GM10248 (cell line): ENCODE measurements at places on chromosomes 5 and 9.

GRCh38 chr5:10339958-10340357 is 13.5 kb upstream of the MARCHF6 start:
- no peak for DNase-seq

DNA sequence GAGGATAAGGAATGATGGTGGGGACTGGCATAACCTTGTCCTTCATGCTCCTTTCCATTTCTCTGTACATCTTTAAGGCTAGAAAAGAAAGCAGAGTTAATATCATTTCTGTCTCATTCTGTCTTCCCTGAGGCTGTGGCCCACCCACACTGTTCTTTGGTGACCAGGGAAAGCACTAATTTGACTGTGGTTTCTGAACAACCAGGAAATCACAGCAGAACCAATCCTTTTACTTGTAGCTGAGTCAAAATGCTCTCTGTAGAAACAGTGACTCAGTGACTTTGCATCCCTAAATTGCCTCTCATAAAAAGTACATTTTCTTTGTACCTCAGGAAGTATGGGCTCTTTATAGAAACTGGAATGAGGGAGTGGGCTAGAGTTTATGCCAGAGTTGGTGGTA is 28.1 kb downstream of the IL33 start:
- DNase-seq, result peak; percentile 53

GRCh38 chr5:75566710-75567309 is 44.4 kb upstream of the ANKDD1B start:
- DNase-seq, result peak; percentile 61

GRCh38 chr9:68949271-68950000 is 64.5 kb downstream of the PRKACG start:
- DNase-seq, result no peak

DNA sequence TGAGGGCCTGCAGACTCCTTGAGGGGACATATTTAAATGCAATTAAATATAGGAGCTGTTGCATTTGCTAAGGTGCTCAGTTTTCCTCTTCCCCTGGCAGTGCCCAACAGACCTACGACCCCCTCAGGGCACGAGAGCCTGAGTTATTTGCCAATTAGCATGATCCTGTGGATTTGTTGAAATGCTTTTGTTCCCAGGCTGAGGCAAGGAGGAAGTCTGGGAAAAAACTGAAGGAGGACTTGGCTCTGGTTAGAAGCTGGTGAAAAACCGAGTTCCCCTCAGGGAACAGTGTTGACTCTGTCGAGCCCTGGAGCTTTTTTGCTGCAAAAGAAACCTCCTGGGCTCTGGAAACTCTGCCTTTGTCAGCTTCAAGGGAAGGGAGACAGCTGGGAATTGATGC is 103.6 kb upstream of the SHB start:
- DNase-seq, result no peak

GRCh38 chr9:32855752-32856151 is 72.4 kb downstream of the TMEM215 start:
- no peak for DNase-seq

DNA sequence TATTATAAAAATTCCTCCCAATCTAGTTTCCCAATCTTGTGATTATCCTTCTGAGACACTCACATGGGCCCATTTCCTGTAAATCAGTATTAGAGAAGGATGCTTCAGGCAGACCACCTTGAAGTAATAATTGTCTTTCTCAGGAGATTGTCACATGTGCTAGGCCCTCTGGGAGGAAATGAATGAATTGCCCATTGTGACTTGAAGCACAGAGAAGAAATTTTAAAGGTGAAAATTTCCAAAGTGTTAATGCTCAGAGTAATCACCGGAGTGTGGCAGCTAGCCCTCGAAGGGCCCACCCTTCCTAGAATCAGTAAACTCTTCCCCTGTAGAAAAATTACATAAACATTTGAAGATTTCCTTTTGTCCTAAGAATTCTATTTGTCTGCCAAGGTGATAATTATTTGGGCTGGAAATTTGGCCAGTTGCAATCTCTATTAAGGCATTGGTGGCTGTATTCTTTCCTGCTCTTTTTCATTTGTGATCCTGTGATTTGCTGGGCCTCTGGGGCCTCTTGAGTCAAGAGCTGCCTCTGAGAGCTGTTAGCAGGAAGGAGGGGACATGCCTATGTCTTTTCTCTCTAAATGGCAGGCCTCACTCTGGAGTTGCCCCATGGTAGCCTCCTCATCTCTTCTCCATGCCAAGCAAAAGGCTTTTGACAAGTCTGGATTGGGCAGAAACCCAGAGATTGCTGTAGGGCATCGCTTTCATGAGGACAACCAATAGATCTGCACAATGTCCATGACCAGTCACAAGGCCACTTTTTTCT is 371.5 kb upstream of the ACTBL2 start:
- DNase-seq, result no peak
